ENCODE measurements at places on chromosomes 16 and 17. TPM values are rescaled to one million over a fixed set of nuclear protein-coding genes. Genes with fewer than 3 reads are reported as not detected.

PRCD gene
- total RNA-seq, result not detected

AURKB gene
- total RNA-seq, result 21.6 TPM

HOXB8 gene
- total RNA-seq, result 7.5 TPM

SLC43A2 gene
- total RNA-seq, result 9.1 TPM

GRCh38 chr17:17087424-17088015, 45.3 kb downstream of the MPRIP start:
- DNase-seq, result no peak

DNA sequence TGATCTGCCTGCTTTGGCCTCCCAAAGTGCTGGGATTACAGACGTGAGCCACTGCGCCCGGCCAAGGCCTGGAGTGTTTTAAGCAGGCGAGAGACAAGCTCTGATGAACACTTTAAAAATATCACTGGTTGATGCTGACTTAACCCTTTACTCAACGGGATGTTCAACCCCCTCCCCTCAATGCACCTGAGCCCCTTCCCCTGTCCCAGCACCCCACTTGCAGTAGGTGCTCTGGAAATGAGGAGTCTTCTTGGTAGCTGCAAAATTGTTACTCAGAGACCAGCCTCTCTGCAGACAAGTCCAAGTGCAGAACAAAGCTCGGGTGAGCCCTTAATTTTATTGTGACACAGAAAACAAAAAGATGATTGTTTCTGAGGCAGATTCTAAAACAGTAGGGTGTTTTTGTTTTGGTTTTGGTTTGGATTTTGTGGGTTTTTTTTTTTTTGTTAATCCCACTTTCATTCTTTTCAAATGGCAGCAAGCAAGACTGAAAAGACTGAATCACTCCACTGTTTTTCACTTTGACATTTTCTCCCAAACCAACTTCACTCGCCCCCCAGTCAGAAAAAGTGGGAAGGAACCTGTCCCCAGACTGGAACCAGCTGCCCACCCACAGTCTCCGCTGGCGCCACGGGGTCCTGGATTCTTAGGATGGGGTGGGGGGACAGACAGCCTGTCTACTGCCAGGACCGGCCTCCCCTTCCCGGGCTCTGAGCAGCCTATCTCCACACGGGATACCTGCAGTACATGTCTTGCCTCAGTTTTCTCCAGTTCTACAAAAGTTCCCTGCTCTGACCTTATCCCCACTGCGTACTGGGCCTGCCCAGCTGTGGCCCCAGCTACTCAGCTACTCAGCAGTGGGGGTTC, 5.2 kb upstream of the PLLP start:
- DNase-seq, result no peak

- no peak for DNase-seq
Measured at GRCh38 chr17:37699285-37699973, 45.4 kb downstream of the HNF1B start.

GRCh38 chr17:34823023-34823422, 138.2 kb downstream of the CCT6B start:
- no peak for DNase-seq

DNA sequence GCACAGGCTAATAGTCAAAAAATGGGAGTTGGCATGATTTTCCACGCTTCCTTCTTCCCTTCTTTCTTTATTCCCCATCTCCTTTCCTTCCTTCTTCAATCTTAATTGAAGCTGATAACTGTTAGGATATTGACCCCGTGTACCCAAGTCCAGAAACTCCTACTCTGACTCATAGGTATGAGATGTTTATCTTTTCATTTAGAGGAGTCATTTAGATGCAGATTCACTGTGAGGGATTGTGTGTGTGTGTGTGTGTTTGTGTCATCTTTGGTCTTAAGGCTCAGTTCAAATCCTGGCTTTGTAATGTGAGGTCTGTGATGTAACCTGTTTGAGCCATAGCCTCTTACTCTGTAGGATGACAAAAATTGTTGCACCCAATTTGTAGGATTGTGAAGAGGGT, 332.0 kb upstream of the MAF start:
- no peak for DNase-seq

DNA sequence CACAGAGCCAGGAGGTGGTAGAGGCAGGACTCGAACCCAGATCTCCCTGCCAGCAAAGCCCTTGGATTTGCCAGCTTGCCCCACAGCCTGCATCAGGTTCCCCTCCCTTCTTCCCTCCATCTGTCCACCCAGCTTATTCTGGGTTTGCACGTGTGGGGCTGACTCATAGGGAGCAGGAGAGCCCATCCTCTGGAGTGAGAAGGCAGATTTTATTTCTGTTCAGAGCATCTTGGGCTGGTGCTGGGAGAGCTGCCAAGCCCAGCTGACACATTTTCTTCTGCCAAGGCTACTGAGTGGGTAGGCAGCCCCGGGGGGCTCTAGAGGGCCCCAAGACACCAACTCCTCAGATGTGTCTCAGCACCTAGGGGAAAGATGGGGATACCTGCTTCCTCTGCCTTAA, 106.3 kb upstream of the CRHR1 start:
- DNase-seq, result no peak

Data from kidney epithelial cell (primary cell).